ENCODE measurements at places on chromosomes 3 and 15.

DNA sequence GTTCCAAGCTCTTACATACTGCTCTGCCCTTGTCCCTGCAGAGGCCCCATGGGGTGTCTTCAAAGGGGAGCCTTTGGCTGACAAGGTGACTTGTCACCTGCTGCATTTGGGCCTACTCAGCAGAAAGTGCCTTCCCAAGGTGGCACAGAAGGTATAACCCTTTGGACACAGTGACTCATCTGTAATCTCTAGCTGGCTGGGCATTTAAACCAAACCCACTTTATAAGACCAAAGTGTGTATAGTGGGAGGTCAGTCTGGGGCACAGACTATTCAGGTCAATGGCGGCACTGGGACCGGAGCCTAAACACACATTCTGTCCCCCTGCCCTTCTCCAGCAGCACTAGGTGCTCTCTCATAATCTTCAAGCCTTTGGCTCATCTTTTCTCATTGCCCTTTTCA, 35.1 kb downstream of the GJD2 start:
- no peak for DNase-seq

GRCh38 chr15:79769069-79769481, 127.7 kb downstream of the MTHFS start:
- DNase-seq, result peak; percentile 25

DNA sequence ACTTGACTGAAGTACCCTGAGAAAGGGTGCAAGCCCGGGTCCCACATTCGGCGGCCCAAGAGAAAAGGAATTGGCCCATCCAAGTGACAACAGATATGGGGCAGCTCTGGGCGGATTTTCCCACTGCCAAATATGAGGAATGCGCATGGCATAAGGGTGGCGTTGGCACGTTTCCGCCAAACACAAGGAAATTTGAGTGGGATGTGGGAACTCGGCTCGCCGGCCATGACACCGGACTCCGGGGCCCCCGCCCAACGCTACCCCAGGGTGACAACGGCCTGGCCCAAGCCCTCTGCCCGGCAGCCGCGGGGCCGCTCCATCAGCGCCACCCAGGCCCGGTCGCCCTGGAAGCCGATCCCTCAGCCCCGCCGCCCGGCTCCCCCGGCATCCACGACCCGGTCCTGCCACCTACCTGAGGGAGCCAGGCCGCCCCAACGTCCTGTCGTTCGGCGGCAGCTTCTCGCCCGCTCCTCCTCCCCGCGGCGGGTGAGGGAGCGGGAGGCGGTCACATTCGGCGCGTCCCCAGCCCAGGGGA, 449 bp downstream of the RAF1 start:
- DNase-seq, result no peak

- DNase-seq, result no peak
Measured at GRCh38 chr3:112813723-112814171, 32.9 kb downstream of the CD200R1L start.

DNA sequence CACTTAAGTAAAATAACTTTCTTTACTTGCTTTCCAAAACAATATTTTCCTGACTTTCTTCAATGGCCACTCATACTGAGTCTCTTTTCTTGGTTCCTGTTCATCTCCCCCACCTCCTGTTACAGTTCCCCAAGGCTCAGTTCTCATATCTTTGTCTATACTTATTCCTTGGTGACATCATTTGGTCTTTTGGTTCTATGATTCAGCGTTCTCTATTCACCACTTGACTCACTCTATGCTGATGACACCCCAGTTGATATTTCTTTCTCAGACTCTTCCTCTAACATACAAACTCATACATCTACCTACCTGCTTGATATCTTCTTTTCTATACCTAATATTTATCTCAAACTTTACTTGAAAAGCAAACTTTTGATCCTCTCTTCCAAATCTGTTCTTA, 85.0 kb upstream of the P3H2 start:
- no peak for DNase-seq

GRCh38 chr3:136862617-136863322, 762 bp downstream of the NCK1 start:
- DNase-seq, result peak; percentile 63

DNA sequence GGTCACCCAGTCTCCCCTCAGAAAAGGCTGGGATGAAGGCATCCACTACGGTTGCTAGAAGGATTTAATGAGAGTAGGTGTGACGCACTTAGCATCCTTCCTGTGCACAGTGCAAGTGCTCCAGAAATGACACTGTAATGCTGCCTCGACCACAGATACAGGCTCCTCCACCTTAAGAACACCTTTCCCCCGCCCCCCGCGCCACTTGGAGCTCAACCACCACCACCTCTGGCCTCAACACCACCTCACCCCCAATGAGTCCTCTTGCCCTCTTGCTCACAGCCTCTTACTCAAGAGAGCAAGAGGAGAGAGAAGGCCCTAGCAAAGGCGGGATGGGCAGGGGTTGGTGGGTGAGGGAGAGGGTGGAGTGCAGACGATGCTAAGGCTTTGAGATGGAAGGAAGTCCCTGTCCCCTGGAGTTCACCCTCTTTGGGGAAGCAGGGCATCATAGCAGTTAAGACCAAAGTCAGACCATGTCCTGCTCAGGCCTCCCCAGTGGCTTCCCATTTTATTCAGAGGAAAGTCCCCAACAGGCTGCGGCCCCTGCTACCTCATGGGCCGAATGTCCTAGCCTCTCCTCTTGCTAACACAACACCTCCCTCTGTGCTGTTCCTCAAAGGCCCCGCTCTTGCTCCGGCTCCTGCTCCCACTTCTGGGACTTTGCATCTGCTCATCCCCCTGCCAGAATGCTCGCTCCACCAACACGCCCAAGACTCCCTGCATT, 8.3 kb downstream of the STARD5 start:
- DNase-seq, result peak; percentile 47

- DNase-seq, result no peak
Measured at GRCh38 chr15:68303134-68303533, 25.6 kb downstream of the FEM1B start.

GRCh38 chr15:34804113-34804512, 8.8 kb upstream of the ACTC1 start:
- no peak for DNase-seq

GRCh38 chr3:57545636-57546268, 1.6 kb upstream of the DNAH12 start:
- DNase-seq, result no peak

- DNase-seq, result peak; percentile 93
Measured at GRCh38 chr3:138594150-138594934, at the start of gene CEP70. TSS of gene CEP70 (minus strand) at chr3:138594260. CDS start at chr3:138572927, 21,333 bp downstream.

DNA sequence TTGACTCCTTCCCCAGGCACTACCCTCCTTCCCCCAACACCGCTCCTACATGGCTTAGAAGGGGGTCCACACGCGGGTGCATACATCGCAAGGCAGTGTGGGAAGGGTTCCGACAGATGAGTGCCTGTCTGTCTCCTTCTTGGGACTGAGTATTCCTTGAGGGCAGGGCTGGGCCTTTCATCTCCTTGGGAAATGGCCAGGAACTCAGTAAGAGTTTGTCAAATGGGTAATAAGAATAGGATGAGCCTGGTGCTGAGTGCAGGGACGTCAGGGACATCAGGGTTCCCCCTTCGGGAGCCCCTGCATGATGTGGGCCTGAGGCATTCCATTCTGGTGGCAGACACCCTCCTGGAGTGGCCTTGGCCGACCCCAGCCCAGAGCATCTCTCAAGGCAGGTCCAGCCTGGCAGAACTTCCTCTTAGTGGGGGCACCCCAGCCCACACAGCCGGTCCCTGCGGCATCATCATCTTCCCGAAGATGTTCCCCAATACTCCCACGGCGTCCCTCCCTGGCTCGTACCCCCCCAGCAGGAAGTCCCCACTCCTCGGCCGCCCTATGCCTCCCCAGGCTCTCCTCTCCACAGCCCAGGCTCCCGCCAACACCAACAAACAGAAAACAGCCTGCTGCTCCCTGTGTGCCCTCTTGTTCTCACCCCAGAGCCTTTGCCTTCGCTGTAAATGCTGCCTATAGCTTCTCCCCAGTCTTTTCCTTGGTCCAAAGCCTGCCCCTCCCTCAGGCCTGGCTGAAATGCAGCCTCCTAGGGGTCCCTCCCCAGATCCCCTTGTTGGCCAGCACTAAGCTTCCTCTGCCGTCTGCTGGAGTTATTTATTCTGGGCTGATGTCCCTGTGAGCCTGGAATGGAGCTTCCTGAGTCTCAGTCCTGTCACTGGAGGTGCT, 67.5 kb upstream of the LCTL start:
- DNase-seq, result no peak
